Type B pancreatic cell (in vitro differentiated cells): ENCODE measurements at places on chromosomes 16 and 17.

GRCh38 chr17:75240394-75241142 is 20.8 kb downstream of the GGA3 start:
- H3K4me3 ChIP-seq, result no peak overlapping the region
- no peaks in the 10 kb centered on the region for H3K27me3 ChIP-seq

DNA sequence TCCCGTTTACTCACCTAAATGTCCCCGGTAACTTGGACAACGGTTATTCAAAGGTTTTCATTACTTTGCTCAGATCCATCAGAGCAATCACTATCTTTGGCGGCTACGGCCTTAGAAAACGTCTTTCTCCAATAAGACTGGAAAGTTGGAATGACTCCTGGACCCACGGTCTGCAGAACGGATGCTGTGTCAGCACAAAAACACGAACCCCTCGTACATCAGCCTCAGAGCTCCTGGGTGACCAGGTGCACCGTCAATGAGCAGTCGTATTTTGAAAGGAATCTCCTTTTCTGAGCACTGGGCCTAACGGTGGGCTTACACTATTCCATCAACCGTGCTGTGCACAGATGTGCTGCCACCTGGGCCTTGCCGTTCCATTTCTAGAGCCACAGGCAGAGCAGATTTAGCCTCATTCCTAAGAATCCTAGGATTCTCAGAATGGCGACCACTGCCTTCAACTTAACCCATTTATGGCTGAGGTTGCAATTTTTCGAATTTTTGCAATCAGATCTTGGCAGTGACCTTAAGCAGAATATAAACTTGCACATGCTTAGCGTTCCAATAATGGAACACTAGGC is 110.8 kb upstream of the ZNF750 start:
- H3K4me3 ChIP-seq, result no peak overlapping the region
- peak; percentile 24 for DNase-seq
- H3K36me3 ChIP-seq, result peaks cover 79% of the 10 kb centered on the region
- H3K4me1 ChIP-seq, result no peaks in the 10 kb centered on the region

- H3K4me3 ChIP-seq, result no peak overlapping the region
- peaks cover 26% of the 10 kb centered on the region for H3K27me3 ChIP-seq
- DNase-seq, result no peak
- no peaks in the 10 kb centered on the region for H3K4me1 ChIP-seq
Measured at GRCh38 chr17:35185849-35186248, 8.3 kb downstream of the SLC35G3 start.

- H3K27me3 ChIP-seq, result no peaks in the 10 kb centered on the region
- DNase-seq, result no peak
- H3K36me3 ChIP-seq, result peaks cover 24% of the 10 kb centered on the region
- H3K4me1 ChIP-seq, result no peaks in the 10 kb centered on the region
Measured at GRCh38 chr17:4035081-4035680, 70.9 kb upstream of the ATP2A3 start.

DNA sequence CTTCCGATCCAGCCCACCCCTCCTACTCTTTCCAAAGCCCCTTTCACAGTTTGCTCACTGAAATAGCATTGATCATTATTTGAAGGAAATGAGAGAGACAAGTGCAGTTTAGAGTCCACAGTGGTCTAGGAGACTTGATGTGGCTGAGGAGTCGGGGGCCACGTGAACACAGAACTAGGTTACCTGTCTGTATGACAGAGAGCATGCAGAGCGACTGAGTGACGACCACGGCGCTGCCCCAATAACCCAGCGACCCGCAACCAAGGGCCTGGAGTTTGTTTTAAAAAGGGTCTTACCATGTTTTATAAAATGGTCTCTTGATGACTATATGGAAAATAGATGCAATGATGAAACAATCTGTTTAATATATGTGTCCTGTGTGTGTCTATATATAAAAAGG is 39.5 kb downstream of the NDEL1 start:
- H3K36me3 ChIP-seq, result peaks cover 37% of the 10 kb centered on the region
- peak overlapping the region; percentile 68 for H3K27ac ChIP-seq

DNA sequence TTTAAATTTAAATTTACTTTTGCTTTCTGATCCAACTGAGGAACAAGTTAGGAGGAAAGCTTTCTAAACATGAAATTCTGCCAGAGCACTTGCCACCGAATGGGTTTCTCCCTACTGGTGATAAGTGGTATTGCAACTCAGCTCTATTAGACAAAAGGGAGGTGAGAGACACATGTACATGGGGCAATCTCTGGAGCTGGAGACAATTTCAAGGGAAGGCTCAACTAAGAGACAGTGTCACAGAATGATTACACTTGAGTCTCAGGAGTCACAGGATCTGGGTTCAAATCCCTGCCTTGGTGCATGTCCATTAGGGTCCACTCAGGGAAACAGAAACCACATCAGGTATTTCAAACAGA is 37.4 kb downstream of the SOCS1 start:
- H3K27ac ChIP-seq, result no peak overlapping the region
- H3K4me3 ChIP-seq, result no peak overlapping the region
- H3K4me1 ChIP-seq, result no peaks in the 10 kb centered on the region
- peaks cover 4% of the 10 kb centered on the region for H3K27me3 ChIP-seq
